ENCODE measurements at places on chromosomes 5 and 9.

GRCh38 chr5:174414315-174414710, 310.1 kb upstream of the MSX2 start:
- no peak for DNase-seq

DNA sequence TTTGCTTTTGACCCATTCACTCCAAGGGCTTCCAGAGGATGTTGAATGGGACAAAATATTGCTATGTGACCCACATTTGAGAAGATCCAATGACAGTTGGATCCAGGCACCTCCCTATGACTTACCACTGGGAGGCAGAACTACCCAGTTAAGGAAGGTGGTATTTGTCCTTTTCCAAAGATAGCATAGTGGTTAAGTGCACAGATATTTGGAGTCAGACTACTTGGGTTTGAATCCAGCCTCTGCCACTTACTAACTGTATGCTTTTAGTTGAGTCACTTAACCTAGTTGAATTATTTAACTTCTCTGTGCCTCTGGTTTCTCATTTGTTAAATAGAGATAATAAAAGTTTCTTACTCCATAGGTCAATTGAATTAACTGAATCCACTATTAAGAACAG, 74.5 kb upstream of the PALM2AKAP2 start:
- no peak for DNase-seq

DNA sequence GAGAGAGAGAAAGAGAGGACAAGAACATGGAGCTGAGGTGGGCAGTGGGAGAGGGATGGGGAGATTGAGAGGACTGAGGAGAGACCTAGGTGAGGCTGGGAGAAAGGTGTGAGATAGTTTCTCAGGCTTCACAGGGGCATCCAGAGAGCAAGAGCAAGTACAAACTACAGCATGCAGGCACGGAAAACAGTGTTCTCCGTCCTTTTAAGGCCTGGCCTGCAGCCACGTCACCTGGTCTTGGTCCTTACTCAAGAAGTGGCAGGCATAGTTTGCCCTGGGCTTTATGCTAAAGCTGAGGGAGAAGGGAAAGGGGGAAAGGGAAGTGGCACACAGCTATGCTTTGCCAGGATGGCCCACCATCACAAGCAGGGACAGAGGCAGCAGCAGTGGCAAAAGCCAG, 65.7 kb downstream of the SIL1 start:
- DNase-seq: no peak

DNA sequence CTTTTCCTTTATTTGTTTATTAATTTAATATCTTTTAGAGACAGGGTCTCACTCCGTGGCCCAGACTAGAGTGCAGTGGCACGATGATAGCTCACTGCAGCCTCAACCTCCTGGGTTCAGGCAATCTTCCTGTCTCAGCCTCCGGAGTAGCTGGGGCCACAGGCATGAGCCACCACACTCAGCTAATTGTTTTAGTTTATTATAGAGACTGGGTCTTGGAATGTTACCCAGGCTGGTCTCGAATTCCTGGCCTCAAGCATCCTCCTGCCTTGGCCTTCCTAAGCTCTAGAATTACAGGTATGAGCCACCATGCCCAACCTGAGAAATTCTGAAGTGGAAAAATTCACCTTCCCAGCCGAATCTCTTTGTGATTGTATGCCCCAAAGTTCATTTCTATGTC, 139.4 kb upstream of the SLC12A2 start:
- no peak for DNase-seq

DNA sequence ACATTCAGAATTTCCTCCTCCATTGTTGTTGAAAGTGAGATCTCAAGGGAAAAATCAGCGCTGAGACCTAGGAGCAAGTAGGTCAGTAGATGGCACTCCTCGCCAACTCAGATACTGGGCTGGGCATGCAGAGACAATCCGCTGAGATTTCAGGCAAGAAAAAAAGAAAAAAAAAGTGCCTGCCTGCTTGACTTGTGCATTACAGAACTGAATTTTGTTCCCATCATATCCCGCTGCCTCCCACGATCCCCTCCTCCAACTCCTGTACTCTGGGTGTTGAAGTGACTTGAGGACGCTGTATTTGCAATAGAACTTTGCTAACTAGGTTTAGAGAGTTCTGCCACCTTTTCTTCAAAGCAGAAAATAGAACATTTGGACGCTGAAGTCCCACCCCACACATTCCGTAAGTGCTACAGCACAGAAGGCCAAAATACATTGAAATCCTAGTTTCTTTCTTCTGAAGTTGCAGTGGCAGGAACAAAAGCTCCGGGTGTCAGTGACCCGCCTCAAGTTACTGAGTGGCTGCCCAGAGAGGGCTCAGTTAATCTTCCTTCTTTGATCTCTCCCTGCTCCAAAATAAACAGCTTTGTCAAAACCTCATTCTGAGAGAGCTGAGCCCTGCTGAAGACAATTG, 265.8 kb downstream of the MLLT3 start:
- peak; percentile 6 for DNase-seq

GRCh38 chr5:143796125-143796524, 15.8 kb upstream of the HMHB1 start:
- no peak for DNase-seq

DNA sequence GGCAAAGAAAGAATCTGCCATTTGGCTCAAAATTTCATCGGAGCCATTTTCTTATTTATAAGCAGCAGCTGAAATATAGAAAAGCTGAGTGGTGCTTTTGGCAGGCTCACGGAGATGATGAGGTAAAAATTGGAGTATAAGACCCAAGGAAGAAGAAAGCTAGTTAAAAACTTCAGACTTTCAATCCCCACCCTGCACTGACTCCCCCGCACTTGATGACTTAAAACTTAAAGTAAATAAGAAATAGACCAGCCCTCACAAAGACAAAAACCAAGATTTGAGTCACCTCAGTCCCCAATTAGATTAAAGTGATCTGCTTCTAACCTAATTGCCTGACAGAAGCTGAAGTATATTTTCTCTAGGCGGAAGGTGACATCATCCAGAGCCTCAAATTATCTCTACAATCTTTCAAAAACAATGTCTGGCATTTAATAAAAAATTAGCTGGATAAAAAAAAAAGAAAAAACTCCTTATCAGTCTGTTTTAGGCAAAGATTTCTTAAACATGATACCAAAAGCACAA, 124.0 kb upstream of the PJA2 start:
- DNase-seq: no peak

DNA sequence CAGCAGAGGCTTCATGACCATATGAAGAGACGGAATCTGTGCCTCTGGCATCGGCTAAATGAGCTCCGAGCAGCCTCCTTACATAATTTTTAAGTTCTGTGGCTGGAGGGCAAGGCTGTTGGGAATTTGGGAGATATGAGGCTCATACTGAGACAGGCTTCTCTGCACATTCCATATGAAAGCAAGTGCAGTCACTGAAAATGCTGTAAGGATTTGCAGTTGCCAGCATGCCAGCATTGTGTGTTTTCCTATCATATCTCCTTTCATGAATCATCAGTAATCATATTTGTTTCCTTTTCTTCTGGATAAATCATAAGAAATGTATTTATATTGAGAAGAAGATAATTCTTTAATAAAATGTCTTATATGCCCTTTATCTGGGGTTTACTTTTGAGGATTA, 775.4 kb downstream of the SEMA5A start:
- DNase-seq: no peak

- no peak for DNase-seq
Measured at GRCh38 chr5:83025690-83026478, 51.3 kb downstream of the TMEM167A start.

- DNase-seq: no peak
Measured at GRCh38 chr5:56053363-56053762, 58.6 kb upstream of the IL6ST start.

- DNase-seq: no peak
Measured at GRCh38 chr5:31232273-31232888, 38.9 kb downstream of the CDH6 start.

Data from stimulated activated CD4-positive, alpha-beta T cell treated with anti-CD3 and anti-CD28 coated beads, Interleukin-15, amount 100 ng/mL, for 1 hour (primary cell).